ENCODE measurements at places on chromosomes 4 and X.

DNA sequence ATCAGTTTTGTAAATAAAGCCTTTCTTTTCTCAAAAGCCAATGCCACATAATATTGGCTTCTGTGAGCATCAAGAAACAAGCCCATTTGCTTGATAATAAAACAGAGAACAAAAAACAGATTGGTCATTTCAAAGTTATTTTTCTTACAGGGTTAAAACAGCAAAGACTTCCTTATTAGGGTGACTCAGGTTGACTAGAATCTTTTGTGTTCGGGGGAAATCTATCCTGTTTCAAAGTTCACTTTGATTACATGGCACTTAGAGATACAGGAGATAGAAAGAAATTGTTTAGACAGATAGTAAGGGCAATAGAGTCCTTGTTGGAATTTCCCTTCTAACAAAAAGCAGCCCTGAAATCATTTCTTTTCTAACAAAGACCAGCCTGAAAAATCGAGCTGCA is 170.0 kb upstream of the GLRA2 start:
- no peak for DNase-seq

GRCh38 chr4:112648263-112649054 is 11.5 kb downstream of the LARP7 start:
- no peak for DNase-seq

GRCh38 chr4:133157460-133158160 is 8.5 kb downstream of the PCDH10 start:
- DNase-seq: no peak

- no peak for DNase-seq
Measured at GRCh38 chrX:40266490-40267333, 169.0 kb upstream of the BCOR start.

DNA sequence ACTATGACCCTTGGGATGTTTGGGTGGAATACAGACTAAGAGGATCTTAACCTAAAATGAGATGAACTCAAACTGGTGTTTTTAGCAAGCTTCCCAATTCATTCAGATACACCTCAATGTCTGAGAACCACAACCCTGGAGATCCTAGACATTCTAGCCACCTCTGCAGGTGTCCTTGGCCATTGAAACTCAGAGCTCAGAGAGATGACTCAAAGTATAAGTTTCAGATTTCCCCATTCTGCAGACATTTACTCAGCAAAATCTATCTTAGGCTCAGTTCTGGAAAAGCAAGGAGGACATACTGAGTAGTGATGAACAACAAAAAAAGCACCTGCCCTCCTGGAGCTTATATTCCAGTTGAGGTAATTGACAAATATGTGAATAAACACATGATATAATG is 47.8 kb downstream of the COMMD8 start:
- no peak for DNase-seq

DNA sequence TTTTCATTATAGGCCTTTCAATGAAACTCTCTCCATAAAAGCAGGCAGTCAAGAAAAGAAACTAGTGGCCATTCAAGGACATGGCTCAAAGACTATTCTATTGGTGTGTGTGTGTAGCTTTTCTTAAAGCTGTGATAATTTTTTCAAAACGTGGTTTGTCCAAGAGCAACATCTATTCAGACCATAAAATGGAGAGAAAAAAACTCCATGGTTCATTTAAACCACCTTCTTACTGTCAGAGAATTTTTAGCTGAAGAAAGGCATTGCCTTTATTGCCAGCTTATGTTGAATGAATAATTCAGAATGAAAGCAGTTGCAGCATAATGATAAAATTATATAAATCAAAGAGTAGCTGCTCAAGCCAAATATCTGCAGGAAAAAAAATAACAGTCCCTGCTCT is 325.5 kb downstream of the PCDH18 start:
- DNase-seq: no peak

- no peak for DNase-seq
Measured at GRCh38 chrX:114127411-114128025, 456.4 kb upstream of the HTR2C start.

- DNase-seq: no peak
Measured at GRCh38 chr4:76341063-76341462, 34.5 kb downstream of the STBD1 start.

DNA sequence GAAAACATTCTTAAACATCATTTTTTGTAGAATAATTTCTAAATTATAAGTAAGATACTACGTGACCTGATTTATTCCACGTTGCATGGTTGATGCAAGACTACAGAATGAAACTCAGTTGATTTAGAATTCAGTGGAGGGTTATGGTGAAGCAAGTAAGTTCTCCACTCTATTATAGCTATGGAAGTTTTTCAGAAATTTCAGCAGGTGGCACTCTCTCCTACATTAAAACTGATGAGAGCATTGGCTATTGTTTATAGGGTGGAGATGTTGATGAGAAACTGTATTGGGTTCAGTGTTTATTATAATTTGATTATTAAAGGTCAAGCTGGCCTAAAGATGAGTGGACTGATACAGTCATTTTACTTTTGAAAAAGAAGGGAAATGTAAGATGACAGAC is 88.0 kb downstream of the FNIP2 start:
- DNase-seq: no peak

GRCh38 chr4:84681486-84682274 is 98.8 kb downstream of the CDS1 start:
- DNase-seq: no peak

GRCh38 chr4:119794681-119795080 is 166.1 kb upstream of the PDE5A start:
- no peak for DNase-seq

GRCh38 chr4:76991161-76991660 is 41.7 kb downstream of the SEPTIN11 start:
- DNase-seq: no peak

DNA sequence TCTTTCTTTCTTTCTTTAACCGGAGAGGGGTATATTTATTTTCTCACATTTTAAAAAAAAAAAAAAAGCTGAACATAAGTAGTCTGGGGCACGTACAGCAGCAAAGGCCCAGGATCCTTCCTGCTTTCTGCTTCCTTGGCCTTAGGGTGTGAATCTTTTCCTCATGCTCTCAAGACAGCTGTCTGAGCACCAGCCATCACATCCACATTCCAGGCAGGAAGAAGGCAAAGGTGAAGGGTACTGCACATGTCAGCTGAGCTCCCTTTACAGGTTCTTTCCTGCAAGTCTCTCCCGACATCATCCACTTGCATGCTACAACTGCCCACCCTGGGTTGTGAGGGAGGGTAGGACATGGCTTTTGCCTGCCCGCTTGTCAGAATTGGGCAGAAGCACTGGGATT is 63.7 kb upstream of the GDPD2 start:
- DNase-seq: no peak

All from esophagus squamous epithelium (tissue), 5 donors.